ENCODE measurements at places on chromosomes 1 and 21.

- DNase-seq: no peak
Observed at GRCh38 chr21:42254651-42255601, 36.0 kb downstream of the ABCG1 start.

DNA sequence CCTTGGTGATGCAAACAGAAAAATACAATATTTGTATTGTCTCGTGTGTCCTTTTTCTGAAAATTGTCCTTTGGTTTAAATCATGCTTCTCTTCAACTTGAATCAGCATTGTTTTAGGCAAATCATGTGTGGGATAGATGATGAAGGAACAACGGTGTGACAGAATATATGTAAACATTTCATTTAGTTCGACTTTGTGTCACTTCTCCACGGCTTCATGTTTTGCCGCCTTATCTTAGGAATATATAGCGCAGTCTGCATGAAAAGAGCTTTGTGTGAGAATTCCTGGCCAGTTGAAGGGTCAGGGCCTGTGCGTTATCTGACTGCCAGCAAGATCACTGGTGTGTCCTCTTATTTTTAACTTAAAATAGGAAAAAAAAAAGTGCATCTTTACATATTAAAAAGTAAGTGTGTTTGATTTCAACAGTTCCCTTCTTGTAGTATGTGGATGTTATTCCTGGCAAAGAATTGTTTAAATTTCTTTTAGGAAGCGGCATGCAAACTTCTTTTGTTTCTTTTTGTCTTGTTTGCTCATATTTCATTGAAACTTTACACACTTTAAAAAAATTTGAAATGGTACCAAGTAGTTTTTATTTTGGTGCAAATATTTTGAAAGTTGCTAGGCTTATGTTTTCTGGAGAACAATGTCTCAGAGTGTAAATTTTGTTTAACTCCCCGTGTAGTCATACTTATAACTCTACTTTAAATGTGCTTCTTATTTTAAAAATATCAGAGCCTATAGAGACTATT is 465.2 kb downstream of the USP25 start:
- DNase-seq: peak; percentile 16

- peak; percentile 36 for DNase-seq
Observed at GRCh38 chr1:166166698-166167571, at the start of gene FAM78B. TSS of gene FAM78B (minus strand) at chr1:166167001. CDS start at chr1:166166248, 753 bp downstream.

DNA sequence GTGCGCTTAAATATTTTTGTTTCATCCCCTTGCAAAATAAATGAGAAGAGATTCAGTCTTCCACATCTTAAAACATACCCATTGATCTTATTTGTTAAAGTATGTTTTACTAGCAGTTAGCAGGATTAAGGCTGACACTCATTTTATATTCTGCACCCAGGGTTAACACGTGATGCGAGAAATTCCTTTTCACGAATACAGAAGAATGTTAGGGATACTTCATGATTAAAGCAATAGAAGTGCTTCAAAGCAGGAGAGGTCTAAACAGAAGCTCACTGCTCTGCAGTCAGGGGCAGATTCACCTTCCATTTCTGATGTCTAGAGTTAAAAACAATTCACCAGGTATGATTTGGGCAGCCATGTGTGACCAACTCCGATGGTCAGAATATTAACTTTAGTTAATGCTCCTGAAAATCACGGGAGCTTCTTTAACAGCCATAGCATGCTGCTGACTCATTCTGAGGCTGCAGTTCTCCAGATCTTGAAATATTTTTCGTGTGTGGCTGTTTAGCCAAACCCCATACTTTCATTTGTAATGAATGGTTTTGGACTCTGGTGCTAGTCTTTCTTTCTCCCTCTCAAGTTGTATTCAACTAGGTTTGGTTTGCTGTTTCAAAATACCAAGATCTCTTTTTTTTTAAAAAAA is 19.7 kb downstream of the BCAR3 start:
- no peak for DNase-seq

DNA sequence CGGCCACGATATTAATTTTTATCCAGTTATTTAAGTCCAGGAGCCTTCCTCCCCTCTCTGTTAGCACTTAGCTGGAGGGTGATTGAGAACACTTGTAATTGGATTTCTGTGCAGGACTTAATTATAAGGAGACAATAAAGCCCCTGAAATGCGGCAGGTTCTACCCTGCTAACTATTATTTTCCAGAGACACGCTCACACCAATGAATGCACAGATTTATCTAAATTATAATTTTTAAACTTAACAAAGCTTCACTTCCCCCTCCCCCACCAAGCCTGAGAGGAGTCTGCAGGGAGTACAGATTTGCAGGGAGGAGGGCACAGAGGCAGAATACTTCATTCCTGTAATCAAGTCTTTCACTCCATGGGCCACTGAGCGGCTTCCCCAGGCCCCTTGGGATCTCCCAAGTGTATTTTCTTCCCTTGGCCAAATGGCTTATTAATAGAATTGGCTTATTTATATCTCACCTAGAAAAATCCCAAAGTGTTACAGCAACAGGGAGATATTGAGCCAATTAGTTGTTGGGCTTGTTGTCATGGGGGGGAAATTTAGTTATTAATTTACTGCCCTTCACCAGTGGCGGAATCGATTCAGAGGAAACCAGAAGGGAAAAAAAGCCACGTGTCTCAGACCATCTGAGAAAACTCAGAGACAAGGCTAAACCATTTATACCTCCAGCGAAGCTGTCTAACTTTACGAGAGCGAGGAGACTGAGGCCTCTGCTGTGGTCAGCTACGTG is 99.0 kb upstream of the CD34 start:
- no peak for DNase-seq

- no peak for DNase-seq
Observed at GRCh38 chr1:82044111-82044510, 243.4 kb downstream of the ADGRL2 start.

DNA sequence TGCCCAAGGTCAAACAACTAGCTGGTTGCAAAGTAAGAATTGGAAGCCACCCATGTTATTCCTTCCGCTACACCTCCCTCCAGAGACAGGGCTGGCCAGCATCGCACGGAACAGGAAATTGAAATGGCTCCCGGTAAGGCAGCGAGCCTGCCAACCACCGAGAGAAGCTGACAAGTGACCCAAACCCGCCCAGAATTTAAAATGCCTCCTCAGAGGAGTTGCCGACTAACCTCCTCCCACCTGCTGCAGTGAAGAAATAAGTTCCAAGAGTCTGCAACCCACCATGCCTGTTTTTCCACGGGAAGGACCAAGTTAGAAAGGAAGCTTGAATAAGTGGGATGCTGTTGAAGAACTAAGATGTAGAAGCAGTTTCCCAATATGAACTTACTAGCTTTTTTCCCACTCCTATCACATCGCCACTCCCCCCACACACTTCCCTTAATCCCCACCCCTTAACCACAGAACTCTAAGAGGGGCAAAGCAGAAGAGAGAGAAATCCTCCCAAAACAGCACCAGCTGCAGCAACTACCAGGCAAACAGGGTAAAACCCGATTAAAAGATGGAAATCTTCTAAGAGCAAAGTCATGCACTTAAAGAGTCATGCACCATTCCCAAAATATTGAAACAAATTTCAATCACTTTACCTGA is 78.6 kb downstream of the TIAM1 start:
- no peak for DNase-seq

DNA sequence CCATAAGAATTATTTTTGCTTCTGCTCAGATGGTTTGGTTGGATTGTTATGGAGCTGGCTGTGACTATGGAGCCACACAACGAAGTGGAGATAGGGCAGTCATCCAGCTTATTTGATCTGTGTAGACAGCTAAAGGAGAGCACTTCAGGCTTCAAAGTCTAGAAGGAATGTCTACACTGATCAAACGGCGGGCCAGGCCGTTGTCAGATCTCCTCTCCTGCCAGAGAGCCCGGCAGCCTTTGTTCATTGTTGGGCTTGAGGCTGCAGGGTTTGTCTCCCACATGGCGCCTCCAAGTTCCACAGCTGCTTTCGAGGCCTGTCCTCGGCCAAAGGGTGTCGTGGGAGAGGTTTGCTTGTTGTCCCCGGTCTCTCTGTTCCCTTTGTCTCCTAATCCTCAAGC is 2.8 kb upstream of the STMN1 start:
- DNase-seq: no peak

GRCh38 chr1:235404190-235404589 is 37.0 kb downstream of the TBCE start:
- no peak for DNase-seq

- DNase-seq: no peak
Observed at GRCh38 chr1:52140633-52141512, 1.0 kb upstream of the ZFYVE9 start.

DNA sequence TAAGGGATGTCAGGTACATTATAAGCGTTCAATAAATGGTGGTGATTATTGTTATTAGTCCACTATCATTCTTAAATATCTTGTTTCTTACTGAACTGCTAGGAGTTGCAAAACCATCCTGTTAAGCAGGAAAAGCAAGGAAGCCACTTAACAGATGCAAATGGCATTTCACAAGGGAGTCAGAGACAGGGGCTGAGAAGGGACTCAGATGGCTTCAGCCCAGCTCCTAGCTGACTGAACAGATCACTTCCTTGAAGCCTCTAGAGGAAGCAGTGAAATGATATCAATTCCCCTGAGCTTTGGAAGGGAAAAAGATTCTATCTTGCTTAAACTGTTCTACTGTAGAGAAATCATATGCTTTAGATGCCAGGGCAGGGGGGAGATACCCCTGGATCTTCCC is 151.5 kb downstream of the ST6GALNAC5 start:
- DNase-seq: no peak

DNA sequence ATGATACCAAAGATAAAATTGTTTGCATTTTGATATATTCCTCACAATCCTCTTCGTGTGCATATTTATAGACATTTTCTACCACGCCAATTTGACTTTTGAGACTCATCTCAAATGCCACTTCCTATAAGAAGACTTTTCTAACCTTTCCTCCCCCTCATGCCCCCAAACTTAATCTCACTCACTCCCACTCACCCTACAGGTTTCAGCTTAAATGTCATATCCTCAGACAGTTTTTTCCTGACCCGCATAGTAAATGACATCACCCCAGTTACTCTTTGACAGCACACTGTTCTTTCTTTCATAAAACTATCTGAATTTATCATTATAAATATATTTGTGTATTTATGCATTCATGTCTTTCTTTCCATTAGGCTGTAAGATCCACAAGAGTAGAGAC is 29.6 kb upstream of the RGS8 start:
- no peak for DNase-seq

GRCh38 chr1:207069858-207070506 is 16.9 kb downstream of the PFKFB2 start:
- DNase-seq: no peak

DNA sequence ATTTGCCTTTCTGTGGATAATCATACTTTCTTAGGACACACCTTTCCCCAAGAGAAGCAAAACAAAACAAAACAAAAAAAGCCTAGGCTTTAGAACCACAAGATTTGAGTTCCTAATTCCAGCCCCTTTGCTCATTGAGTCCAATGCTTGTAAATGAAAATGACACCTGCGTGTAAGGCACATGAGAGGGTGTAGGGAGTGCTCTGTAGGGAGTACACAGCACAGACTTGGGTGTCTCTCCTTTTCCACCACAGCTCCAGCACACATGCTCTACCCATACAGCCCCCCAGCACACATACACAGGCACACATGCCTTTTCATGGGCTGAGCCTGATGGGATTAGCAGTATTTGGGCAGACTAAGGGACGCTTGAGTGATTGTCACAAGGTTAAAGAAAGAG is 9.2 kb upstream of the NGF start:
- no peak for DNase-seq

- no peak for DNase-seq
Observed at GRCh38 chr1:172347416-172347815, 73.1 kb upstream of the C1orf105 start.

- DNase-seq: no peak
Observed at GRCh38 chr1:152162792-152163463, 3.9 kb upstream of the RPTN start.

DNA sequence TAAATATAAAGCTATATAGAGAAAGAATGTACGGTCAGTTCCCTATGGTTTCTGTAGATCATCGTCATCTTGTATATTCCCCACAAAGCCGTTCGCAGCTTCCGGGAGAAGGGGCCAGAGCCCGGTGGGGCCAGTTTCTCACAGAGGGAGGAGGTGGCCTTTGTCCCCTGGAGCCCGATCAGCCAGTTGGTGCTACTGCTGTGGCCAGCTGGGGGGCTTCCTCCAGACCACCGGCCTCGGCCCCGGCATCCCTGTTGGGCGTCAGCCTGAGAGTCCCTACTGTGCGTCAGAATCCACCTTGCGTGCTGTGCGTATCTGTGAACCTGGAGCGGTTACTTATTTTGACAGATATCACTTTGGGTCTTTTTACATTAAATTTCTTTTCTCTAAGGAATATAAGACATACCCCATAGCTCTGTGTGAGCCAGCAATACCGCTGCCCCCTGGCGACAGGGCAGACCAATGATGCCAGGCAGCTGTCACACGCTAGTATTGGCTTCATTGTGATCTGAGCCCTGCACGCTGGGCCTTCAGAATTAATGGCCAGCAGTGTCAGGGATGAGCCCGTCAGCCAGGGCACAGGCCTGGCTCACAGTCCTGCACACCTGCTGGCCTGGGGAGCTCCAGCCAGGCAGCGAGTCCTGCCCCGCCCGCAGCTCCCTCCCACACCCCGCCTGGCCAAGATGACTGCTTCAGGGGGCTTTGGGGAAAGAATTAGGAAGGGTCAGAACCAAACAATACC is 145.9 kb downstream of the PGBD5 start:
- no peak for DNase-seq

DNA sequence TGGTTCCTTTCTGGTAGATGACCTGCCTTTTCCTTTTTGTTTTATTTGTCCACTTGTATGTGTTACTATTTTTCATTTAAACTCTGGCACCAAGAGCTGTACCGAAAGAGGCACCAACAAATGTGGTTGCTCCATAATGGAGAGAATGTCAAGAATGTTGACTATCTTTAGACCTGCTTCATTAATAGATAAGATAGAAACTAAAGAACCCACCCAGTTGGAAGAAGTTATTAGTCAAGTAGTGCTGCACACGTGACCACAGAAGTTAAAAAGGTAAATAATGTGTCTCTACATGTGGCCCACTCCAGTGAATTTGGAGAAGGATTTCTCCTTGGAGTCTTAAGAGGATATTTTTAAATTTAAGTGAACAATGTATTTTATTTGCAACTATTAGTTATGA is 9.3 kb downstream of the ATP1A1 start:
- DNase-seq: no peak

GRCh38 chr1:58763214-58763613 is 20.6 kb downstream of the JUN start:
- no peak for DNase-seq

GRCh38 chr1:156246241-156246780 is 1.5 kb downstream of the PAQR6 start:
- DNase-seq: no peak

- DNase-seq: no peak
Observed at GRCh38 chr1:207815466-207815865, 63.6 kb downstream of the CD46 start.

- DNase-seq: no peak
Observed at GRCh38 chr21:29827236-29827635, 112.6 kb downstream of the GRIK1 start.

GRCh38 chr1:93384656-93385055 is 38.9 kb downstream of the DR1 start:
- DNase-seq: no peak
